ENCODE measurements at places on chromosomes 6 and 20.

GRCh38 chr6:53476964-53477363 lies 67.9 kb downstream of the GCLC start:
- DNase-seq, result no peak

- no peak for DNase-seq
These were observed 10.5 kb downstream of the TNFAIP3 start for GRCh38 chr6:137877606-137878005.

- no peak for DNase-seq
These were observed 3.7 kb upstream of the TMEM242 start for GRCh38 chr6:157326979-157327378.

DNA sequence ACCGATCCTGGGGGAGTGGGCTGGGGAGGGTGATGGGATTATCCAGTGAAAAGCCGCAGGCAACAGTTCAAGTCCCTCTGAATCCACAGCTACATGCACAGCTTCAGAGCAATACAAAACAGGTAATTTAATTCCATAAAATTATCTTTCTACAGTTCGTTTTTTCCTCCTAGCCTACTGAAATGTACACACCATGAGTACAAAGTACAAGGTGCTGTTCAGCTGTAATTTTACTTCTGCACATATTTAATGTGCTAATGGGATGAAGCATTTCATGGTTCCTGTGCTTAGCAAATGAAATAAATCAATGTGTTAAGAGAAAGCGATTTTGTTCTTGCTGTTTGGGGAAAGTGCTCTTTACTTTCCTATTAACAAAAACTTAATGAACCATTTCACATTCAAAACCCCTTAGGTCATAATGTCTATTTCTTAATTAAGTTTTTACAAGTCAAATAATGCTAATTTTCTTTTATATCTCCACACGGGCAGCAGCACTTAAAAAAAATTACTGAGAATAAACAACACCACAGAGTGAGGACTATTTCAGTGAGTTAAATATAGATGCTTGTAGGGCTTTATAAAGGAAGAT lies 71.8 kb downstream of the INSM1 start:
- no peak for DNase-seq

DNA sequence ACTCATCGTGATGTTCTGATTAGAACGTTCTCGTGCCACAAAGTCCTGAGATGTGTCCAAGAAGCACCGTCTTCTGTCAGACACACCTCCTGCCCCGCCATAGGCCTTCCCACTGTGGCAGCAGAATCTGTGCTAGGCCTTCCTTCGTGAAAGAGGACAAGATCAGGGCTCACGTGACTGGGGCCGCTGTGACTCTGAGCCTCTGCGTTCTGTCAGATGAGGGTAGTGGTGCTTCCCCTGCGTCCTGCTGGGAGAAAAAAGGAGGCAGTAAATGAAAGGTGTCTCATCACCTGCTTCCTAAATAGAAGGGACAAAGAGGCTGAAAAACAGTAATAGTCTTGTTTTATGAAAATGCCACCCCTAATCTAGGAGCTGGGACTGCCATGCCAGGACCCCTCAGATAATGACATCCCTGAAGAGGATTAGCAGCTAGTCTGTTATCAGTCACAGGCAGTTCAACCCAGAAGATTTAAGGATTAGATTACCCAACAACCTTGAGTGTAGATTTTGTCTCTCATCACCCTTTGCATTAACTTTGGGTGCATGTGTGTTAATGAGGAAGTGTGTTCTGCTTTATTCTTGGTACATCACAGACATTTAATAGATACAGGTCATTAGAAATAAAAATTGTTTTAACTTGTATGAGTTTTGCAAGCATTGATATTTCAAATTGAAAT lies 4.1 kb downstream of the DNAJC5 start:
- no peak for DNase-seq

GRCh38 chr6:148653138-148653776 lies 93.6 kb upstream of the UST start:
- no peak for DNase-seq

- DNase-seq, result no peak
These were observed 143.1 kb upstream of the INSM1 start for GRCh38 chr20:20224806-20225205.

DNA sequence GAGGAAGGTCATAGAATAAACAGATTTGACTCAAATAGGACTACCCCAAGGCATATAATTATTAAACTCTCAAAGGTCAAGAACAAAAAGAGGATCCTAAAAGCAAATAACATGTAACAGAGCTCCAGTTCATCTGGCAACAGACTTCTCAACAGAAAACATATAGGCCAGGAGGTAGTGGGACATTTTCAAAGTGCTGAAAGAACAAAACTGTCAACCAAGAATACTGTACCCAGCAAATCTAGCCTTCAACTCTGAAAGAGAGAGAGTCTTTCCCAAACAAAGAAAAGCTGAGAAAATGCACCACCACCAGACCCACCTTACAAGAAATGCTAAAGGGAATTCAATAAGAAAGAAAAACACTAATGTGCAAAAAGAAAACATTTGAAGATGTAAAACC lies 11.9 kb downstream of the NQO2 start:
- DNase-seq, result no peak

GRCh38 chr20:36833275-36834020 lies 42.5 kb upstream of the TLDC2 start:
- DNase-seq, result no peak

DNA sequence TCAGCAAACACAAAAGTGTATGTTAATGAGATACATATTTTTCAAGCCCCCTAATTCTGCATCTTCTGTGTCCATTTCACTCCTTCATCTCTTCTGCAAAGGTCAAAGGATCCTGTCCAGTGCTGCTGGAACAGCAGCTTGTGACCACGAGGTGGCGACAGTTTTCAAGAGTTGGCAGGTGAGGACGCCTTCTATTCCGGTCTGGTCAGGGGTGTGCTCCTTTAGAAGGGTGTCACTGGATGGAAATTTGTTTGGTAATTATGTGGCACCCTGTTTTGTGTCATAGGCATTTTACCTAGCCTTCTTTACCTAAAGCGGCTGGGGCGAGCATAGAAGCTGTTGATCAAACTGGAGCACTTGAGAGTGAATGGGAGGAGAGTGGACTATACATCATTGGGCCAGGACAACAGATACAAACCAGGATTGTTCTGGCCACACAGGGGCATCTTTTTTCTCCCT lies 32.9 kb upstream of the ERVFRD-1 start:
- peak; percentile 84 for DNase-seq
